ENCODE measurements at places on chromosomes 3 and 15.

GRCh38 chr3:191438150-191438814 lies 22.7 kb upstream of the PYDC2 start:
- DNase-seq = no peak

DNA sequence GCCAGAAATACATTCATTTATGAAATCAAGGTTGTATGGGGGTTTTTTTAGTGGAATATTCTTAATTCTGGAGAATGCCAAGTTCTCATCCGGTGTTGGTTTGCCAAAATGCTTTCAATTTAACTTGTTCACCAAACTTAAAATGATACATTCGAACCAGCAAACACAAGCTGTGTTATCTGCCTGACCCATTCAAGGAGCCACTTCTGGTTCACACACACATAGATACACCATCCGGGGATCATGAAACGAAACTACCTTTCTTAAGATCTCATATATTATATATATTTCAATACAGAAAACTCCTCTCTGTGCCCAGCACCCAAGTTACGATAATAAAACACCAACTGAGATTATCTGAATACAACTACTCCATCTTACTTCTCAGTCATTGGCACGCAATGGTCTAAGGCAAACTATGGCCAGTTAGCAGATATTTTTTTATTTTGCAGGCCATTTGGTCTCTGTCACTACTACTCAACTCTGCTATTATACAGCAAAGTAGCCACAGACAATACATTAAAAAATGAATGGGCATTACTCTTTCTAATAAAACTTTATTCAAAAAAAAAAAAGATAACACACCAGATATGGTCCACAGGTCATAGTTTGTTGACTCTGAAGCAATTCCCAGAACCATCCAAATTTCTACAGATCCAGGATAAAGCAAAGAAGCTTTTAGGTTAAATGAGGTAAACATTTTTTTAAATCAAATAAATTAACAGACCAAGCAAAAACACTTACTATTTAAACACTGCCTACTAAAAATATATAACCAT lies 89.6 kb downstream of the TBL1XR1 start:
- DNase-seq = no peak

- DNase-seq = no peak
Measured at GRCh38 chr15:39591896-39592315, 11.0 kb downstream of the THBS1 start.

DNA sequence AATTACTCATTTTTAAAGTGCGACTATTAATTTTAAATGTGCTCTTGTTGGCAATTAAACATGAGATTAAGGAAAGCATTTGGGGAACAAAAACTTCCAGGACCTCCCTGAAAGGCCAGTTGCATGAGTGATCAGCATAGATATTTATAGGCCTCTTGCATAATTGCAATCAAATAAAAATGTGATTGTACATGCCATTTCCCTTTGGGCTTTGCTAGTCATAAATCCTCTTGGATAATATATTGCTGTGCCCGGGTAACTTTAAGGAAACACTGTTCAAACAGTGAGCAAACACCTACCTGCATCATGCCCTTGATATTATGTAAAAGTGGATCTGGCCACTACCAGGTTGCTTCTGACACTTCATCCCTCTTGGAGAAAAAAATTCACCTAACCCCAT lies 239.1 kb downstream of the MCTP2 start:
- DNase-seq = no peak

GRCh38 chr3:115074502-115074901 lies 72.6 kb downstream of the ZBTB20 start:
- no peak for DNase-seq

DNA sequence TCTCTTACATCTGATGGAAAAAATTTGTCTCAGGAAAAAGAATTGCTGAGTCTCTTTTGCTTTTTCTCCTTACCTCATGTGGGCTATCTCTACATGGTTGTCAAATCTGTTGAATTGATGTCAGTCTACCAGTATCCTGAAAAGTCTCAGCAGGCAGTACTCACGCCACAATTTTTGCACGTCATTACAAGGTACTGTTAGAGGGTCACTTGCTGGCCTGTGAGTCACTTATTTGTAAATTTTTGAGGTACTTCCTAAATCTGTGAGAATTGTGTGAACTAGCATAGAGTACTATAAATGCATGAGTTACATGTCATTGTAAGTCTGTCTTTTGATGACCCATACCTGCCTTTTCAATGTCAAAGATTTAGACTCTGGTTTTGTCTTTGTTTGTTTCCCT lies 15.9 kb downstream of the HPS3 start:
- no peak for DNase-seq

DNA sequence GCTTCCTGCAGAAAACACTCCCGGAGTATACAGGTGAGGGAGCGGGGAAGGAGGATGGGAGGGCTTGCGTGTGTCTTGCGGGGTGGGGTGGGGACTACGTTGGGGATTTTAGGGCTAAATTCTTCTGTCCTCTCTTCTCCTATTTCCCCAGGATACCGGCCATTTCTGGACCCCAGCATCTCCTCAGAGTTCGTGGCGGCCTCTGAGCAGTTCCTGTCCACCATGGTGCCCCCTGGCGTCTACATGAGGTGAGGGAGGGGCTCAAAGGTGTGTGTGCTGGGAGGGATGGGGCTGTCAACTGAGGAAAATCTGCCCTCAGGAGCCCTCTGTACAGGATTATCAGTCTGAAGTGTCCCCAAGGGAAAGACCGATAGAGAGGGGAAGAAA lies 6.6 kb downstream of the DUOX1 start:
- DNase-seq = no peak

- no peak for DNase-seq
Measured at GRCh38 chr3:188689101-188689574, 482.6 kb upstream of the TPRG1 start.

- no peak for DNase-seq
Measured at GRCh38 chr3:101072300-101072699, 79.1 kb upstream of the ABI3BP start.

DNA sequence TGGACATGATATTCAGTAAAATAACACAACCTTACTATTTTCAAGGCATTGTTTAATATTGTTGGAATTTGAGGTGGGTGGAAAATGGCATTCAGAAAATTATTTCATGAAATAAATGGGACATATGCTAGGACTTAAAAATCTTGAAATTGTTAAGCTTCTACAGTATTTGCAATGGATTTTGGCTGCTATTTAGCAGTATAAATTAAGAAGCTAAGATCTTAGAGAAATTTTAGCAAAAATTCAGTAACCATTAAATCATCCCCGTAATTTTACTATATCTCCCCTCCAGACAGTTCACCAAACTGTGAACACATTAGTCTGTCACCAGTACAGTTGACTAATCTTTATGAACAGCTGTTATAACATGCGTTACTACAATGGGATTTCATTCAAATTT lies 8.2 kb downstream of the DIPK2A start:
- DNase-seq = no peak

DNA sequence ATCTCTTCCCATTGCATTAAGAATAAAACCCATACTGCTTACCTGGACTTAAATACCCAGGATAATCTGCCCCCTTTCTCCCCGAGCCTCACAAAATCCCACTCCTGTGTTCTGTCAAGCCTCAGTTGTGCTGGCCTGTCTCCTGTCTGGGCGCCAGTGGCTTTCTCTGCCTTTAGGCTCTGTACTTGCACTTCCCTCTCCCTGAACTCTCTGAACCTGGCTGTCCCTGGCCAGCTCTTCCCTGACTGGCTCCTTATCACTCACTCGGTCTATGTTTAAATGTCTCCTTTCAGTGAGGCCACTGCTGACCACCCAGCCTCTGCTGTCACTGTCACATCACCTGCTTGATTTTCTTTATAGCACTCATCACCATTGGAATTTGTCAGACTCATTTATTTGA lies 382.7 kb upstream of the PPP2R3A start:
- DNase-seq = no peak

GRCh38 chr3:55873523-55874254 lies 386.6 kb upstream of the WNT5A start:
- no peak for DNase-seq

DNA sequence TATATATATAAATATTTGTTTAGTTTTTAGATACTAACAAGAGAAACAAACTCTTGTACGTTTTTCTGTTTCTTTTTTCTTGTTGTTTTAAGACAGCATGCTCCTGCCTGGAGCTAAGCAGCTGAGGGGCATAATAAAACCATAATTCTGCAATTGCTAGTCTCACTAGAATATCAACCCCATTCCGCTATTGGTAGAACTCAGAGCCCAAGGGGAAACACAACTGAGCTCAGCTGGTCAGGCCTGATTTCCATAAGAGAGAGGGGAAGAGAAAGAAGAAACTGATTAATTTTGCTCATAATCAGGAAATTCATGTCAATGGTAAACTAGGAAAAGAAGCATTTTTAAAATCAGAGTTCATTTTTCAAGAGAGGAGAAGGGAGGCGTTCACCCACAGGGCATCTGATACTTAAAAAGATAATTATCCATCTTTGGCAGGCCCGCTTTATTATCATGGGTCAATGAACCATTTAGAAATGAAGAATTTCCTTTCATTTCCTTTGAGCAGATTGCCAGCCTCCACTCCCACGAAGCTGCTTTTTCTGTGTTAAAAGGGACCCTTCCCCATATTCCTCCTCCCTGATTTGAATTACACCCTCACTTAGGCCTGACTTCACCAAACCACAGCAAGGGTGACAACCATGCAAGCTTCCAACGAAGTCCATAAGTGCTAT lies 965.3 kb upstream of the CFAP20DC start:
- DNase-seq = no peak

GRCh38 chr3:74000725-74001124 lies 376.0 kb upstream of the PDZRN3 start:
- no peak for DNase-seq

DNA sequence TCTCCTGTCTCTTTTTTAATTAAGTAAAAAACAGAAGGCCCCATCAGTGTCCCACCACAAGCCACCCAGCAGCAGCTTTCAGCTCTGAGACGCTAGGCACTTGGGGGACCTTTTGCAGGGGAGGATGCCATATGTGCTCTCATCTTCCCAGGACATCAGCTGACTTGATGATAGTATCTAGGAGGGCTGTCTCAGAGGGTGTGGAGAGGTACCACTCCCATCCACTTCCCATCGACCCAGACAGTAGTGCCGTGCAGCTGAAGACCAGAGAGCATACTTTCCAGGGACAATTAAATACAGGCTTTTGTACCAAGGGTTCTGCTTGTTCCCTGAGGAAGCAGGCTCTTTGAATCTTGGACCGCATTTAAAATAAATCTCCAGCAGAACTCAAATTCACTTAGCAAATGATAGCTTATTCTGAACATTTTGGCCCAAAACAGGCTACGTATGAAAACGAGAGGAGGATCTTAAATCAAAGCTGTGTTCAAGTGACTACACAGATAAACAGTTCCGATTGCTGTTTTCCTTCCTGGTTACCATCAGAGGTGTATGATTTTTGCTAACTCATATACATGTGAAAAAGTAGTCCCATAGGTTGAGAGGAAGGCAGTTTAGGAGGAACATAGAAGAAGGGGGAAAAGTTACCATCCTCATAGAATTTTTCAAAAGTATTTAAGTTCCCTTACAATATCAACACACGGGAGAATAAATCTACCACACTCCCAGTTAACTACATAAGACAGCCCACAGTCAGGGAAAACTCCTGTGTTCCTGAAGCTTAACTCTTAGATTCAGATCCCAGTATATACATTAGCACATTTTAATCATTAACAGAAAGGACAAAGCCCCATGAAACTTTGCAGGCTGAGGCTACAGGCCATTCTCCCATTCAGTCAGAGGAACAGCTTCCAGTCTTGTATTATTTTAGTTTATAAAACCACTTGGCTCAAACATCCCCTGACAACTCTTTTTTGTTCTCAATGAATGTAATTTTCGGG lies 9.5 kb downstream of the WNT5A start:
- no peak for DNase-seq

GRCh38 chr3:65262548-65262947 lies 574.7 kb upstream of the ADAMTS9 start:
- no peak for DNase-seq

DNA sequence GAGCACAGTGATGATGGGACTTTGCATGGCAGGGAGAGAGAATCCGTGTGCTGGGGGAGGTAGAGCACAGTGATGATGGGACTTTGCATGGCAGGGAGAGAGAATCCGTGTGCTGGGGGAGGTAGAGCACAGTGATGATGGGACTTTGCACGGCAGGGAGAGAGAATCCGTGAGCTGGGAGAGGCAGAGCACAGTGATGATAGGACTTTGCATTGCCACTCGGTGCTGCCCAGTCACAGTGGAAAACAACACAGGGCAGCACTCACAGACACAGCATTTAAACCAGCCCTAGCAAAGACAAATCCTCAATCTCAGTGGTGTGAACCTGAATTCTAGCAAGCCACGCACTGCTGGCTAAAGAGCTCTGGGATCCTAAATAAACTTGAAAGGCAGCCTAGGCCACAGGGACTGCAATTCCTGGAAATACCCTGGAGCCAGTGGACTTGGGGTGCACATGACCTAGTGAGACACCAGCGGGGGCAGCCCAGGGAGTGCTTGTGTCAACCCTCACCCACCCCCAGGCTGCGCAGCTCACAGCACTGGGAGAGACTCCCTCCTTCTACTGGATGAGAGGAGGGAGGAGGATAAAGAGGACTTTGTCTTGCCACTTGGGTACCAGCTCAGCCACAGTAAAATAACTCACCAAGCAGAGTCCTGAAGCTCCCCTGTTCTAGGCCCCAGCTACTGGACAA lies 23.4 kb upstream of the TNK2 start:
- no peak for DNase-seq

DNA sequence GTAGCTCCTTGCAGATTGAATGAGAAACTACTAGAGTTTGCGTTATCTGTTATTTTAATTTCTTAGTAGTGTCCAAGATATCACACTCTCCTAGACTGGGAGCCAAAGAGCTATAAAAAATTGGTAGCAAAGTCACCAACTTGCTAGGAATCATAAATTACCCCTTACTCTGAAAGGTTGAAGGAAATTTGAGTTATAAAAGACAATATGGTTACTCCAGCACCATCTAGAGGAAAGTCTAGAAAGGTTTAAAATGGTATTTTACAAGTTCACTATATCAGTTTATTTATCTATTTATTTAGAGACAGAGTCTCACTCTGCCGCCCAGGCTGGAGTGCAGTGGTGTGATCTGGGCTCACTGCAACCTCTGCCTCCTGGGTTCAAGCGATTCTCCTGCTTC lies 121.6 kb downstream of the RBPMS2 start:
- no peak for DNase-seq

- DNase-seq = no peak
Measured at GRCh38 chr3:136120373-136121348, 75.5 kb downstream of the MSL2 start.

DNA sequence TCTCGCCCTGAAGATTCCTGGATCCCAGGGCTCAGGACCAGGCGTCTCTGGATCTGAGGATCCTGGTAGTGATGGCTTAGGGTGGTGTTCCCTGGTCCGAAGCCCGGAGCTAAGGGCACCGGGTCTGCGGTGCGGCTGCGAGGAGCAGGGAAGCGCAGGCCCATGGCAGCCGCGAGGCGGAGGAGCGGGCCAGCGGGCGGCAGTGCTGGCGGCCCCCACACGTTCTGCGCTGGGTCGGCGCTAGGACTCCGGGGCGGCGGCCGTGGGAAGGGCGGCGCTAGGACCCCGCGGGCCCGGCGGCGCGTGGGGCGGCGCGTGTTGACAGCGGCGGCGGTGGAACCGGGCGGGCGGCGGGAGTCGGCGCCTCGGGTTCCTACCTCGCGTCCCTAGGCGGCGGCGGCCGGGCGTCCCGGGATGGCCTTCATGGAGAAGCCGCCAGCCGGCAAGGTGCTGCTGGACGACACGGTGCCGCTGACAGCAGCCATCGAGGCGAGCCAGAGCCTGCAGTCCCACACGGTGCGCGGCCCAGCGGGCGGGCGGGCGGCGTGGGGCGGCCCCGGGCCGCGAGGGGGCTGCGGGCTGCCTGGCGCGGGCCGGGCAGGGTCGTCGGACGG lies at the start of gene PXK:
Gene PXK (plus strand): TSS at position 318 of the 614 bp plus-strand sequence. CDS start 97 bp downstream, at position 415.
- DNase-seq = peak; percentile 76

Measured in stimulated activated CD4-positive, alpha-beta T cell treated with anti-CD3 and anti-CD28 coated beads, Interleukin-4, amount 100 ng/mL, for 48 hours (primary cell).